ENCODE measurements at places on chromosomes 5 and 9.

DNA sequence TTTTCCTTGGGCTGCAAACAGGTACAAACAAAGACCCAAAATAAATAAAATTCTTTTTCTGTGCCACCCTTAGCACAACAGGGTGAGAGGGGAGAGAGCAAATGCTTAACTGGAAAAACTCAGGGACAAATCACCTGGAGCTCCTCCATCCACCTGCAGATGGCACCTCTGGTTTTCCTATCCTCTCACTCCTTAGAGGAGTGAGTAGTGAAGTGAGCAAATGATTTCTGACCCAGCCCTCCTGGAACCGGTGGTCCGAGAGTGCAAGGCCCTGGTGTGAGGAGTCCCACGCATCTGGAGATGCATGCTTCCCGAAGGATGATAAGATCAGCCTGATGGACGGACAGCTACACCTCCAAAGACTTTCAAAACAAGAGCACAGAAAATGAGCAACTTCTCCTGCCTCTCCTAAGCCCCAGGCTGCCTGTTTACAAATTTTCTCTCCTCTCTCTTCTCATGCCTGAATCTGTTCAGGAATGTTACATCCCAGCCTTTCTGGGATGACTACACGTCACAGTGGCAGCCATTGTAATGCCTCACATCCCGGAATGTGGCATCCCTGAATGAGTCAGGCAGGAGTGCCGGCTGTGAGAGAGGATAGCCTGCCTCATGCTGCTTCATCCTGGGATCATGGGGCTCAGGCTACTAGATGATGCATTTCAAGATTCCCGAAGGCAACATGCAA is 86.4 kb downstream of the ADRB2 start:
- DNase-seq, result no peak

- DNase-seq, result no peak
These were observed 93.5 kb downstream of the JMY start for GRCh38 chr5:79329453-79329852.

GRCh38 chr5:133106761-133107572 is 55.2 kb downstream of the HSPA4 start:
- no peak for DNase-seq

- no peak for DNase-seq
These were observed 14.1 kb downstream of the ASPN start for GRCh38 chr9:92468206-92468605.

GRCh38 chr9:135413086-135413375 is 66.6 kb upstream of the PPP1R26 start:
- no peak for DNase-seq

DNA sequence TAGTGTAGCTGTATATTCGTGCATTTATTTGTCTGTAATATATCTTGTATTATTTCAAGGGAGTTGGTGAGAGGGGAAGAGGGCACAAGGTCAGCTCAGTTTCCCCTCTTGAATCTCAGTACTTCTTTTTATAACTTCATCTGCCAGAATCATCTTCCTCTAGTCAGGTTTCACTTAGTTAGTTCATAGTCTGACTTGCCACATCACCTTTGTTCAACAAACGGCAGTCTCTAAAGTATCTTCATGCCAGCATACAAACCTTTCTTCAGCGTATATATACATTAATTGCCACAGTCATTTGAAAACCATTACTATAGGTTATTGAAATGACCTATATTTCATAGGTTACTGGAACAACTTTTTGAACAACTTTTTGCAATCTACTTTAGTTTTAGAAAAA is 1.6 kb downstream of the ECM2 start:
- no peak for DNase-seq

DNA sequence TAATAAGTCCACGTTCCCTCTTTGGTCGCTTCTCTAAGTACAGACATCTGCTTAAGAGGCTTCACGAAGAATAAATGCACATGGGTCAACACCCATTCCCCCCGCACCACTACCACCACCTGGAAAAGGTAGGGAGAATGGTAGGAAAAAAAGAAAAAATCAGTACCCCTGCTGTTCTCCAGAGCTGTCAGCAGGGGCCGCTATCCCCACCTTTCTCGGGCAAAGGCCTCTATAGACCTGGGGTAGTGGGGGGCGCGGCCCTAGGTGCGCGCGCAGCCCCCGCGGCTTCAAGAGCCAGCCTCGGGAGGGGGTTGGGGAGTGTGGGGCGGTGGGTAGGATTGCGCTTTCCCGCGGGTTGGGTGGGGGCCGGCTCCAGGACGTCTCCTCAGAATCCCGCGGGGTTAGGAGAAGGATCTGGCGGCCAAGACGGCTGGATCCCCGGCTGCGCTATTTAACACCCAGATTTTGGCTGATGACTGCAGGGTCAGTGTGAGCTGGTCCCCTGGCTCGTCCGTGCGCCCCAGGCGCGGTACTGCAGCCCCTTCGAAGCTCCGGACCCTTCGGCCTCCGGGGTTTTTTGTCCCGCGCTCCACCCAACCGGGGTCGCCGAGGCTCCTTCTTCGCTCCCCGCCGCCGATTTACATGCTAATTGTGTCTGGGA is 1.6 kb upstream of the SEMA6A start:
- peak; percentile 68 for DNase-seq

- DNase-seq, result peak; percentile 83
These were observed 186.6 kb upstream of the ZNF608 start for GRCh38 chr5:124932791-124933600.

DNA sequence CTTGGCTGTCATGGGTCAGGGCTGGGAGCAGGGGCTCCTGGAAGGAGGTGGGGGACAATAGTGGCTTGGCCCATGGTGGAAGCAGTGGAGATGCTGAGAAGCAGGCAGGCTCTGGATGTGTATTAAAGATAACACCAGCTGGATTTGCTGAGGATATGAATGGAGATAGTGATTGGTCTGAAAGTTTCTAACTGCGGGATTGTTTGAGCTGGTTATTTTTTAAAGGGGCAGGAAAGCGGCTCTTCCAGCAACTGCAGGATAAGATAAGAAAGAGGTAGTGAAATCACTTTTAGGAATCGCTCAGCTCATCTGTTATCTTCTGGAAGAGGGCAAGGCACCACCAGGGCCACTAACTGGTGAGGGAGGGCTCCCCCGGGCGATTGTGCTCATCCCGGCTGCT is 125.5 kb downstream of the TENT4A start:
- DNase-seq, result no peak

DNA sequence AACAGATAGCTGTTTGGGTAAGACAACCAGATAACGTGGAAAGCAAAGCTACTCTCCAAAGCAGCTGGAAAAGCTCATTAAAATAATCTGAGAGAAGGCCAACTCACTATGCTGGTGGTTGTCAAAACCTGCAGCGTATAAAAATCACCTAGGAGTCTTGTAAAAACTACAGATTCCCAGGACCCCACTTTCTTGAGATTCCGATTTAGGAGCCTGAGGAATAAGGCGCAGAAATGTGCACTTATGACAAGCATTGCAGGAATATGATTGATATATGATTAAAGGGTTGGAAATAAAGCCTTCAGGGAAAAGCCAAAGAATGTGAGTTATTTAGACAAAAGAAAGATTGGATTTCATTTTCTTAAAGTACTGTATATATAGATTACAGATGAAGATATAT is 285.0 kb upstream of the PTGER4 start:
- no peak for DNase-seq

DNA sequence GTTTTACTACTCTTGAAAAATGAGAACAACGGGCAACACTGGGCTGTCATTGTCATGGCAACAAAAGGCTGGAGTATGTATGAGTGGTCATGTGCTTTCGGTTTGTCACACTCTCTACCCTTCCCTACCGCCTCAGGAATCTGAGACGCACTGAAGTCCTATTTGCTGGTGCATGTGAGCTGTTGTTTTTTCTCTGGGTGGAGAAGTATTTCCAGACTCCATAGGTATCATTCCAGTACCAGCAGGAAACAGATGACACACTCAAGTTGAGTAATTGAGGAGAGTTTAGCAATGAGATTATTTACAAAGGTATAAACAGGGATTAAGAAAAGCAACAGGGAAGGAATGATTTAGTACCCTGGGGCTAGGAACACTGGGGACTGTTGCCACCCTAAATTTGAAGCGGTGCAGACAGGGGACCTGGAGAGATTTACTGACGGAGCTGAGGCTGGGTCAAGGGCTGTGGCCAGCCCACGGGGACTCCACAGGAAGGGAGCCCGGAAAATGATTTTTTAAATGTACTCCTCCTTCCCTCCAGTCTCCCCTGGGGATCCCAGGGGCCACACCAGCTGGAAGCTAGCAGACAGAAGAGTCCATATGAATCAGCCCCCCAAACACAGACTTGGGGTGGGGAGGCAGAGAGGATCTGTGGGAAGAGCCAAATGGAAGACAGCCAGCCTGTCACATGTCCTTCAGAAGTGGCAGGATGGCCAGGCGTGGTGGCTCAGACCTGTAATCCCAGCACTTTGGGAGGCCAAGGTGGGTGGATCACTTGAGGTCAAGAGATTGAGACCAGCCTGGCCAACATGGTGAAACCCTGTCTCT is 13.2 kb upstream of the ZBTB43 start:
- DNase-seq, result no peak

DNA sequence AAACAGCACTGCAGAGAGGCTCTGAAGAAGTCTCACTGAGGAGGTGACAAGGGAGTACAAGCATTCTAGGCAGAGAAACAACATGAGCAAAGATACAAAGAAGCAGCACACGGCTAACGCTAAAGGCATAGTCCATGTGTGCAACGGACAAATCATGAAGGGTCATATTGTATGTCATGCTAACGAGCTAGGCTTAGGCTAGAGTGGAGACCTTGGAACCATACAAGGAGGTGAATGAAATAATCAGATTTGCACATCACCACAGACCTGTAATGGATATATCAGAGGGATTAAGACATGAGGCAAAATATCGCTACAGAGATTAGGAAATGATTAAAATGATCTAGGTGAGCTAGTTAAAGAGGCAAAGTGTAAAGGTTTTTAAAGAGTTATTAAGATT is 145.6 kb downstream of the NFIB start:
- no peak for DNase-seq

- DNase-seq, result no peak
These were observed 92.6 kb upstream of the LMX1B start for GRCh38 chr9:126521089-126521488.

GRCh38 chr5:174413567-174414314 is 310.6 kb upstream of the MSX2 start:
- DNase-seq, result no peak

GRCh38 chr5:98458726-98459125 is 314.7 kb upstream of the RGMB start:
- no peak for DNase-seq

GRCh38 chr9:2859776-2860379 is 16.0 kb upstream of the PUM3 start:
- DNase-seq, result peak; percentile 58

DNA sequence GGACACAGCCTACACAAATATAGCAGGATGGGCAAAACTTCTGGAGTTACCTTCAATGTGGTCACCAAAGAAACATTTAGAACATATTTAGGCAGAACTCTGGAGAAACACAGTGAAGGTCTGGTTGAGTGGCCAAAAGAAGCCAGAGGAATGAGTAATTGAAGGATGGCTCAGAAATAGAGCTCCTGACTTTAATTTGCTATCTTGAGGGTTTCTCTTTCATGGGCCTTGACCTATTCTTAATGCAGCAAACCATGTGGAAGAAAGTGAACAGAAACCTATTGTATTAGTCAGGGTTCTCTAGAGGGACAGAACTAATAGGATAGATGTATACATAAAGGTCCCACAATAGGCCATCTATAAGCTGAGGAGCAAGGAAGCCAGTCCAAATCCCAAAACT is 650.5 kb downstream of the ACTL7B start:
- no peak for DNase-seq

GRCh38 chr9:136546697-136547501 is 1.1 kb upstream of the NOTCH1 start:
- DNase-seq, result peak; percentile 80

- DNase-seq, result no peak
These were observed 84.2 kb downstream of the ESM1 start for GRCh38 chr5:54900984-54901725.

GRCh38 chr5:72179028-72179815 is 71.9 kb downstream of the MAP1B start:
- no peak for DNase-seq

GRCh38 chr5:65186646-65187227 is 295.0 kb downstream of the ADAMTS6 start:
- DNase-seq, result no peak

- no peak for DNase-seq
These were observed 10.0 kb upstream of the MATR3 start for GRCh38 chr5:139283252-139284166.

GRCh38 chr9:93061260-93061751 is 2.8 kb downstream of the SUSD3 start:
- DNase-seq, result no peak

DNA sequence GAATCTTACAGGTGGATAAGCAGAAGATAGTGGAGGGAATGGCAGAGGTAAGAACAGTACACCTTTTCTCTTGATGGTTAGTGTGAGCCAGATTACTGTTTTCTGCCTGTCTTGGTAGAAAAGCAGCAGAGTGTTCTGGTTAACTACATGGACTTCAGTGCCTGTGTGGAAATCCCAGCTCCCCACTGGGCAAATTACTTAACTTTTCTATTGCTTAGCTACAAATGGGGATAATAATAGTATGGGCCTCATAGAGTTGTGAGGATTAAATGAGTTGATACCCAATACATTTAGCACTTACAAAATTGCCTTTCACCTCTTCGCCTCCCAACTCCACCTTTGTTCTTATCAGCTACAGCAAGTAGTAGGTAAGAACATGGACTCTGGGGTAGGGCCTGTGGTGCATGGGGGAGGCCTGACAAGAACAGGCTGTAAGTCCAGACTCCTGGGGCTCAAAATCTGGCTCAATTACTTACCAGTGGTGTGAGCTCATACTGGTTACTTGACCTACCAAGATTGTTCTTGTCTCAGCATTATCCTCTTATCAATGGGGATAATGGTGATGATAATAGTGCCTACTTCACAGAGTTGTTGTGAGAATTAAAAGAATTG is 125.1 kb downstream of the LIFR start:
- DNase-seq, result no peak

DNA sequence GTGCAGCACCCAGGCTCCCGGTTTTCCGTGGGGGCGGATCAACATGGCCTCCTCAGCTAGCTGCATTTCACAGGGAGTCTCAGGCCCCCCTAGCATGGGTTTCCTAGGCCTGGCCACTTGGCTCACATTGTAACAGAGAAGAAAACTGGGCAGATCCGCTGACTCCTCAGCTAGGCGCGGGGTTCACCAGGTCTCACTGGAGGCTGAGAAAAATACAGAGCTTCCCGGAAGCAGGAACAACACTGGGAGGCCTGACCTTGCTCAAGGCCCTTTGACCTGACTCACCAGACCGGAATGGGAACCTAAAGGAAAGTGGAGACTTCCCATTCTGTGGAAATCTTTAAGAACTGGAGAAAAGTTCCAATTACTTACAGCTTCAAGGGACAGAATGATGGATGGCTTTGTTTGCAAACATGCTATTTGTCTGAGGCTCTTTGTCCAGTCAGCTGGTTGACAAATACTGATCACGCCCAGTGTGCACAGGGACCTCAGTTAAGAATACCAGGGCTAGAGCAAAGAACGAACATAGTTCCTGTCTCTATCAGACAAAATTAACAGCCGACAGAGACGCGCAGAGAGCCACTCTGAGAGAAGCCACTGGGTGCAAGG is 88.7 kb upstream of the LRRTM2 start:
- DNase-seq, result no peak

All from right lobe of liver (tissue), 6 donors.